ENCODE measurements at places on chromosomes 16 and 17. TPM values are rescaled to one million over a fixed set of nuclear protein-coding genes. Genes with fewer than 3 reads are reported as not detected.

GRCh38 chr17:57369509-57369945 is 113.2 kb downstream of the MSI2 start:
- peak; percentile 35 for DNase-seq

- DNase-seq, result peak; percentile 44
Measured at GRCh38 chr16:76787394-76787793, 403.6 kb upstream of the MON1B start.

DNA sequence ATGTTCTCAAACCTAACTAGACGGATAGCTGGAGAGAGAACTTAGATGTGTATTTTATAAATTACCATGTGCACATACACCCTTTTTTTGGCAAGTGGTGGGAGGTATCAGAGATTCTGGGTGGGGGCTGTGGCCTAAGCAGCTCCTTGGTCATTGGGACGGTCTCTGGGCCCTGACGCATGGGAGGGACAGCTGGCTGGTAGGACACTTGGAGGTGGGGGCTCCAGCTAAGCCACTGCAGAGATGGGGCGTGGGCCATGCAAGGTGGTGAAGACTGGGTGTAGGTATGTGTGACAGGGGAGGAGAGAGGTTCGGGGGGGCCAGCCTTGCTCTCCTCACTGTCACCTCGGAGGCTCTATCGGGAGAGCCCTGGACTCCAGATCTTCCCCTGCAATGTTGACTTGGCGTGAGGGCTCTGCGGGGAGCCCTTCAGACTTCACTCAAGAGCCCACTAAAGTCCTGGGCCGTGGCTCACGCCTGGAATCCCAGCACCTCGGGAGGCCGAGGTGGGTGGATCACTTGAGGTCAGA is 17.1 kb downstream of the C1QTNF1 start:
- DNase-seq, result no peak

GRCh38 chr17:80000136-80000535 is 35.5 kb downstream of the TBC1D16 start:
- no peak for DNase-seq

DNA sequence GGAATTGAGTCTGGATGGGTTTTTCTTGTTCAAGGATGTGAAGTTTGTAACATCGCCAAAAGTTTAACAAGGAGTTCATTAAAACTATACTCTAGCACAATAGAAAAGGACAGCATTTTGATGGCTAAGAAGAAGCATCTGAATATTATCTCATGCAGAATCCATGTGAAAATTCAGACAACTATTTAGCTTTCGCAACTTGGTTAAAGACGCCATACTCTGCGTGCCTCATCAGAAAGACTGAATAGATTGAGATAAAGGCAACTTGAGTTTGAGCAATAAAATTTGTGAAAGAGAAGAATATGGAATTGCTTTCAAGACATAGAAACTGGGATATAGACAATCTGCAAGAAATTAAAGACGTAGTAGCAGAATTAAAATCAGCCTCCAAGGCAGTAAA is 151.1 kb upstream of the MYOCD start:
- no peak for DNase-seq

DNA sequence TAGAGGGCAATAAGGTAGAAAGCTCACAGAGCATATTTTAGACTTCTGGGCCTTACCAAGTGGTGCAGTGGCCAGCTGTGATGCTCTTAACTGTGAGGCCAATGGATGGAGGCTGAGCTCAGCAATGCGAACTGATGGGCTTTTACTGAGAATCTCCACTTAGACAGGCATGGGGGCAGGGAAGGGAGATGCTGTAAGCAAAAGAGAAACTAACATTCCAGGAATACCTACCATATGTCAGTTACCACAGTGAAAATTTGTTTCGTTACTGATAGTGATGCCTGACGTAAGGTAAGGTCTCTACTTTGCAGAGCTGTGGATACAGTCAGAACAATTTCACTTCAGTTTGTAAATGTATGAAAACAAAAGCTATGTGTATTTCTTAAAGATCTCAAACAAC is 250.6 kb upstream of the ZFHX3 start:
- no peak for DNase-seq

DNA sequence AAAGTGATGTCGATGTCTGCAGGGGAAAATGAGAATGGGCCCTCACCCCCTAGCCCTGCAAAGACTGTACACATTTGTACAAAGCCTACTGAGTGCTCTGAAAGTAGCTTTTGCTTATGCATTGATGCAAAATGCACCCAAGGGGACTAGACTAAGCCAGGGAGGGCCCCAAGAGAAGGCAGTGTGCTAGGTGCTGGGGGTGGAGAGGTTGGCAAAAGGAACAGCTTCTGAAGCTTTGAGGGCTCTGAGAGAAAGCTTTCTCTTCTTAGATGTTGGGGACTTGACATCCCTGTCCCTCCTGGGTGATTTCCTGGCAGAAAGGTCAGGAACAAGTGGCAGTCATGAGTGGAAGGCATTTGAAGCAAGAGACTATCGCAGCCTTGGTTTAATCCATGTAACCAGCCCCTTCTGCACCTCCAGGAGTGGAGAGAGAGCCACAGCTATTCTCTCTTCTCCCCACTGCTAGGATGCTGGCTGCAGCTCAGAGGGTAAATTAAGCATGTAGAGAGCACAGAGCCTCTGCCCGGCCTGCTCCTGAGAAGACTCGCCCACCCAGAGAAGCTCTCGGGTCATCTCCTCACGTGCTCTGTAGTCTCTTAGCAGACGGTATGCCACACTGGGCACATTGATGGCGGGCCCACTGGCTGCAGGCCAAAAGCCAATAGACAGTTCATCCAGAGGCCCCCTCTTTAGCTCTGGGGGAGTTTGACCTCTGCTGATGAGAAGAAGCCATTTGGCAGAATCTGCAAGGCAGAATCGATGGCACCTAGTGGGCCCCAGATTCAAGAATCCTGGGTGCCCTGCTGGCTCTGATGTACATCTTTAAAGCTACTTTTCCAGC is 221.4 kb downstream of the MSI2 start:
- no peak for DNase-seq

The MYH1 gene
- total RNA-seq, result not detected

The SOST gene
- not detected for total RNA-seq
